ENCODE measurements at places on chromosomes 1 and 21.
A peak's percentile ranks its signal among the peaks of the same experiment; 100 is the strongest.

GRCh38 chr1:19342894-19343616 lies 30.9 kb downstream of the SLC66A1 start:
- DNase-seq, result no peak

- no peak for DNase-seq
Observed at GRCh38 chr1:64969305-64970046, 3.1 kb upstream of the JAK1 start.

GRCh38 chr21:39882151-39882838 lies 15.1 kb downstream of the PCP4 start:
- no peak for DNase-seq

GRCh38 chr1:111203681-111204200 lies 3.3 kb upstream of the DENND2D start:
- DNase-seq, result peak; percentile 79

GRCh38 chr1:163570071-163570470 lies 248.3 kb downstream of the NUF2 start:
- DNase-seq, result no peak

- DNase-seq, result no peak
Observed at GRCh38 chr1:76723949-76724348, 143.3 kb upstream of the ST6GALNAC5 start.

GRCh38 chr1:182719553-182719952 lies 35.2 kb upstream of the RGS8 start:
- no peak for DNase-seq

DNA sequence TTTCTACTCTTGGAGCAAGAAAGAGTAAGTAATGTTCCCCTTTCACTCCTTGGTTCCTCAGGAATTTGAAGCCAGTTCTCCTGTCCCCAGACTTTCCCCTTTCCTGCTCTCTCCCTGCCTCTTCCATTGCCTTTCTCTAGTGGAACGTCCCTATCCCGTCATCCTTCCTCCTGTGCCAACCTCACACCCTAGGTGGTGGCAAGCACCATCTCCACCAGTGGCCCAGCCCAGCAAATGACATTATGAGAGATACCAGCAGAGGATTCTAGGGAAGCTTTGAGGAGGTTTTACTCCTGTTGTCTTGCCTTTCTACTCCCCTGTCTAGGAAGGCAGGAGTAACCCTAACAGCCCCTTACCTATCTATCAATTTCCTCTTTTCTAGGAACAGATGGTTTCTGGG lies 8.1 kb upstream of the TACSTD2 start:
- DNase-seq, result no peak

GRCh38 chr1:91864017-91864700 lies 21.8 kb downstream of the TGFBR3 start:
- no peak for DNase-seq

Measured in activated CD4-positive, alpha-beta T cell treated with anti-CD3 and anti-CD28 coated beads, Interleukin-2, amount 50 U/mL, for 1 hour (primary cell).